A549 treated with CORT108297 at 1 μM for 4 hours (cell line): ENCODE measurements at places on chromosomes 4 and X. TPM values are rescaled to one million over a fixed set of nuclear protein-coding genes. Genes with fewer than 3 reads are reported as not detected.

Gene SOX3
- total RNA-seq, result not detected in 5 replicates

Gene PRRG3
- total RNA-seq, result not detected in 5 replicates

Gene AMER1
- 2.1 to 3.0 TPM (median 2.7 TPM) in 5 replicates for total RNA-seq

Gene TMEM144
- 3.0 to 4.7 TPM (median 3.5 TPM) in 5 replicates for total RNA-seq

Gene TCEANC
- 0.53 to 1.3 TPM (median 0.63 TPM) in 5 replicates for total RNA-seq

Gene FAAH2
- total RNA-seq, result 0.10 to 0.18 TPM (median 0.13 TPM) in 5 replicates

Gene CXorf49
- total RNA-seq, result not detected in 5 replicates

Gene GSX2
- total RNA-seq, result not detected in 5 replicates

Gene C4orf50
- not detected in 5 replicates for total RNA-seq

Gene KIF4A
- total RNA-seq, result 23.9 to 28.7 TPM (median 28.5 TPM) in 5 replicates

Gene PABPC1L2B
- not detected in 5 replicates for total RNA-seq
